ENCODE measurements at places on chromosomes 5 and 9.

DNA sequence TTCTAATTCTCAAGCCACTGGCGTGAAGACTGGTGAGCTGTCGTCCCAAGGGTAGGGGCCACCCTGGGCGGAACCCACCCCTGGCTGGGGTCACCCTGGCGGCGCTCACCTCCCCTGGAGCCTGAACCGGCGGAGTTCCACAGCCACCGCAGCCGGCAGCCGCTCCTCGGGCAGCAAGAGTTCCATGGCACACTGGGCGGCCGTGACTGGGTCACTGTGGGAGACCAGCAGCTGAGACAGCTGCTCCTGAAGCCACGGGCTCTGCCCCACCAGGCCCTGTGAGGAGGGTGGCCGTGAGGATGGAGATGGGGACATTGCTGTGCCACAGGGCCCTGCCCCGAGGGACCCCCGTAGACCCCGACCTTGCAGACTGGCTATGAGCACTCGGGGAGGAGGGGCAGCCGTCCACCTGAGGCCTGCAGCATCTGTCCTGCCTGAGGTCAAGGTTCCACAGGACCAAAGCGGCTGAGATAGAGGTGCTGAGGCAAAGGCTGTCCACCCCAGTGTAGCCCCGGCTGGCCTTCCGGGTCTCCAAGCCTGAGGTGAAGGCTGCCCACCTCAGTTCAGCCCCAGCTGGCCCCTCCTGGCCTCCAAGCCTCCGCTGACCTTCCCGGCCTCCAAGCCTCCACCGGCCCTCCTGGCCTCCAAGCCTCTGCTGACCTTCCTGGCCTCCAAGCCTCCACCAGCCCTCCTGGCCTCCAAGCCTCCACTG is 50.6 kb upstream of the NRARP start:
- no peak for DNase-seq

GRCh38 chr5:157447201-157447637 is 12.8 kb upstream of the NIPAL4 start:
- no peak for DNase-seq

DNA sequence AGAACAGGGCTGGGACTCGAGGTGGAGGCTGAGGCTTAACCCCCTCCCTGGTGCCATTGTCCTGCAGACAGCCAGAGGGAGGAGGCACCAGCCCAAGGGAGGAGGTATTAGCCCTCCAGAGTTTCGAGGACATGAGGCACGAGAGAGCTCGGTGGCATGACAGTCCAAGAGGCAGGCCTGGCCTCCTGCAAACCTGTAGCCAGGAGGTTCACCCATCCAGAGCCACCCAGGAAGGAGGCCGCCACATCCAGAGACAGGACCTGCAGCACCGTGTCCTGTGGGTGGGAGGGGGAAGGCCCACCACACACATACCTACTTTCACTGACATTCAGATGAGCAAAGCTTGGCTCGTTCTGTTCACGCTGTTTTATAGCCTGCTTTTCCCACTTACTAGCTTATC is 75.2 kb upstream of the ADAMTS2 start:
- no peak for DNase-seq

DNA sequence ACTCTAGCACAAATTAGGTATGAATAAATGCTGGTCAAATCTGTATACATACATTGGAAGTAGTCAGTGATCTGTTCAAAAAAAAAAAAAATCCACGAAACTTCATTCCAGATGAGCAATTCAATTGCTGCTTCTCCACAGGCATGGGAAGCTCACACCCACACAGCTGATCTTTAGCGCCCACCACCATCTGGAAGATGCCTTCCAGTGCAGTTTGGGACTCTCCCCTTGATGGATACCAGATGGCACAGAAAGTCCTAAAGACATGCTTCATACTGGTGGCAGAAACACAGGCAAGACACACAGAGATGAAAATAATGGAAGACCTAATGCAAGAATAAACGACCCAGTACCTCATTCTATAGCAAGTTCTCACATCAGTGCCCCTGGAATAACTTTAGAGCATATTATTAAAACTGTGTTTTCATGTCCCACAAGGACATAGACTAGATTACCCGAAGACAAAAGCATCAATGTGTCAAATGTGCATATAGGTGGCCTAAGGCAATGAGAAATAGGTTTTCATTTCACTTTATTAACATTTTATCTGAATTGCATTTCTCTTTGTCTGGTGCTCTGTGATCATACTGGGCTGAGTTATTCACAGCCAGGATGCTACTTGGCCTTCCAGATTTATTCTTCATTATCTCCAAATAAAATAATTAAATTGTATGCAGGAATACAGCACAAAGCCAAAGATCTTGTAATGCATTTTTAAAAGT is 135.4 kb upstream of the TAS2R1 start:
- DNase-seq, result no peak

- no peak for DNase-seq
Observed at GRCh38 chr9:114176624-114177291, 21.4 kb downstream of the COL27A1 start.

DNA sequence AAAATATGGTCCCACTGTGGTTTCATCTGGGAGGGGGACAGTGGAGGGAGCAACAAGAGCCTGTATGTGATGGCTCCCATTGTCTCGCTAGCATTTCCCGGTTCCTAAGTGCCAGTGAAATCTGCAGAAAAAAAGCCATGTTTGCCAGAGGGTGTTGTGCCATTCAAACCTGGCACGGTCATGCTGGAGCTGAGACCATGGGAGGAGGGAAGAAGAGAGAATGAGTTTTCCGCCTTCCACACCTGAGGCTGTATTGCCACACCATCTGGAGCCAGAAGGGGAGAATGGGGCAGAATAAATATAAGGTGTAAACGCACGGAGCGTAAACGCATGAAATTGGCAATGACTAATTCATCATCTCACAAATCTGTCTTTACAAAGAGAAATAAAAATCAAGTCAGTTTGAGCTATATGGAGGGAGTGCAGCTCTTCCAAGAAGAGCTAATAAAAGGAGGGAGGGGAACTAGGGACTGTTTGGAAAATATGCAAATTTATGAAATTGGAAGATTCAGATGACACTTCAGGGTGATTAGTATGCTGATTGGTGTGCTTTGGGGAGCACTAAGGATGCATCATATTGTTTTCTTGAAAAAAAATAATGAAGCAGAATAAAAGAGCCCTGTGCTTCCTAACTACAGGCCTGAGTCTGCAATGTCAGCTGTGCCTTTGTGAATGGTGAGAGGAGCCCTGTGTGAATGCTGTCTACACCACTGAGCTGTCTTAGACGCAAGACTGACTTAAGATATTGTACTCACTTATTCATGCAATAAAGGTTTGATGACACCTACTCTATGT is 237.9 kb downstream of the NSG2 start:
- no peak for DNase-seq

DNA sequence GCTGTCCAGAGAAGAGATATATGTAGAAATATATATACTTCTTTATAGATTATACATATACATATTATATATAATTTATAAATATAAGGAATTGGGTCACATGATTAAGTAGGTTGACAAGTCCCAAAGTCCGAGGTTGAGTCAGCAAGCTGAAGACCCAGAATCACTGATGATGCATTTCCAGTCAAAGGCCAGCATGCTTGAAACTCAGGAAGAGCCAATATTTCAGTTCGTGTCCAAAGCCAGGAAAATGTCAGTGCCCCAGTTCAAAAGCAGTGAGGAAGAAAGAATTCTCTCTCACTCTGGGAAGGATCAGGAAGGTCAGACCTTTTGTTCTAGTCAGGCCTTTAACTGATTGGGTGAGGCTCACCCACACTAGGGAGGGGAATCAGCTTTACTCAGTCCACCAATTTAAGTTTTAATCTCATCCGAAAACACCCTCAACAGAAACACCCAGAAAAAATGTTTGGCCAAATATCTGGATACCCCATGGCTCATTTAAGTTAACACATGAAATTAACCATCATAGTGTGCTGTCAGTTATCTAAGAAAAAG is 42.0 kb upstream of the LVRN start:
- no peak for DNase-seq

DNA sequence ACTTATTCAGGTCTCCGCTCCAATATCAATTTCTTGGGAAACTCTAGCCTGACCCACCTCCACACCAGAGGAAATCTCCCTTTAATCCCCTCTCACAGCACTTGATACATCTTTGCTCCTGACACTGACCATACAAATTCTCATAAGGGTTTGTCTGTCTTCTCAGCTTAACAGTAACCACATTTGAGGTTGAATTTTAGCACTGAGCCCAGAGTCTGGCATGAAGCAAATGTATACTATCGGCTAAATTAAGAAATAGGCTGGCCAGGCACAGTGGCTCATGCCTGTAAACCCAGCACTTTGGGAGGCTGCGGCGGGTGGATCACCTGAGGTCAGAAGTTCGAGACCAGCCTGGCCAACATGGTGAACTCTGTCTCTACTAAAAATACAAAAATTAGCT is 9.7 kb downstream of the CDK5RAP2 start:
- DNase-seq, result no peak

GRCh38 chr5:1214163-1214935 is 10.8 kb upstream of the SLC6A18 start:
- DNase-seq, result no peak

- DNase-seq, result no peak
Observed at GRCh38 chr5:139512786-139513390, 30.3 kb upstream of the STING1 start.

DNA sequence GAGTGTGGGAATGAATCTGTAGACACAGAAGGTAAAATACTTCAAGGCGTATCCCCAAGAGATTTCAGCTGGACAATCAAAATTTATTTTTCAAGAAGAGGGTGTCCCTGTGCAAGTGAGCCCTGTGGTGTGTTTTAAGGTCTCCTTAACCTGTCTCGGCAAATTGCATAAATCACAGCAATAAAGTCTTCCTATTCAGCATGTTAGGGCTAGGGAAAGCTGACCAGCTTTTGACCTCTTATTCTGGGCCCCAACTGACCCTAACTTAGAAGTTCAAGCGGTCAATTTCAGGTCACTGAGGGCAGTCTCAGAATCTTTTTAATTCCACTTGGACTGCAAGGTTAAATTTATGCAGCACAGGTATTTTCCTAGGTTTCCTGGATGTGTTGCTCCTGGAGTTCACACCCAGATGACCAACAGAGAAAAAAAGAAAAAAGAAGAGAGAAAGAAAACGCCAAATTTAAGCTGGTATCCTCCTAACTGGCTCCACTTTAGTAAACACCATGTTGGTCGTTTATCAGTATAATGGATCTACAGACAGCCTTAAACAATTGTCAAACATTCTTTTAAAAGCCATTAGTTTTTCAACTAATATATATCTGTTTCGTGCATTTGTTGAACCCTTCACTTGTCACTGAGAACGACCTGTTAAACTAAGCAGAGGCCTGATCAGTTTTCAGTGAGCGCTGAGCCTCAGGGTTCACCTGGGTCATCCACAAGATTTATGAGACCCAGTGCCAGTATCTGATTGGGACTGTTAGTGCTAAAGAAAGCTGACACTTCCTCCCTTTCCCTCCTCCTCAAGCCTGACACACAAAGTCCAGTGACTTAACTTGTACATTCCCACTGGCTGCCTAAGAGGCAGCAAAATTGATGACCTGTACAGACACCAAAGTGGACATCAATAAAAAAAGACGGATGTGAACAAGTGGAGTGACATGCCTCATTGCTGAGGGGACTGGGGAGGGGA is 546.1 kb downstream of the NR2F1-AS1 start:
- DNase-seq, result no peak

DNA sequence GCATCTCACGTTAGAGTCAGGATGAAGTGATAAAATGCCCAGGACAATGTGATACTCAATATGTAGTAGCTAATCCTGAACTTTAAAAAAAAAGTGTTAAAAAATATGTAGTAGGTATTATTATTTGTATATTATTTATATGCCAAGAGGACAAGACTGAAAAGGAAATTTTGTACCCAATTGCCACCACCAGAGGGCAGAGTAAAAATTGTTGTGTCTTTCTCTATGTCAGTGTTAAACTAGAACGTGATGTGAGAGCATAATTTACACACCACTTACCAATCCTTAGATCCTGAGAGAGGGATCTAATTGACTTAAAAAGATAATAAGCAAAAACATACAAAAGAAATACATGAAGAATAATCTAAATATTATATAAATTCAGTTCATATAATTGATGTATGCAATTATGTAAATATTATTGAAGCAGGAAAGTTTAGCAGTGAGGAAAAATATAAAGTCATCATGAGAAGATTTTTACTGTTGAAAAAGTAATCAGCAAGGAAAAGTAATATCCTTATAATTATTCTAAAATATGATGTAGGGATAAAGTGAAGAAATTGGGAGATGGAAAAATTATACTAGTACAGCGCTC is 288.9 kb downstream of the RAB3C start:
- DNase-seq, result peak; percentile 22

GRCh38 chr5:1753490-1753889 is 46.1 kb downstream of the MRPL36 start:
- no peak for DNase-seq

GRCh38 chr9:20621471-20622329 is 599 bp downstream of the MLLT3 start:
- DNase-seq, result no peak
